ENCODE measurements at places on chromosomes 2 and 18. TPM values are rescaled to one million over a fixed set of nuclear protein-coding genes. Genes with fewer than 3 reads are reported as not detected.

The WNT6 gene
- 0.15 TPM for total RNA-seq

The MARCHF4 gene
- not detected for total RNA-seq

The CCDC85A gene
- total RNA-seq = 6.6 TPM

The ALKAL2 gene
- 1.8 TPM for total RNA-seq

The NFATC1 gene
- total RNA-seq = 14.0 TPM

The CREG2 gene
- 0.32 TPM for total RNA-seq

The IMMT gene
- total RNA-seq = 306 TPM

The CDH2 gene
- 356 TPM for total RNA-seq

The SERPINB12 gene
- not detected for total RNA-seq

The GALNT13 gene
- total RNA-seq = not detected

The CD8B2 gene
- total RNA-seq = not detected

The SLC38A11 gene
- 0.45 TPM for total RNA-seq

The SAG gene
- not detected for total RNA-seq

The APCDD1 gene
- total RNA-seq = 22.2 TPM

The TSN gene
- total RNA-seq = 46.1 TPM

The TBC1D8 gene
- 55.5 TPM for total RNA-seq

The FNDC4 gene
- total RNA-seq = 1.7 TPM

The LYG2 gene
- total RNA-seq = not detected

The POTEI gene
- total RNA-seq = not detected

The OTOS gene
- total RNA-seq = not detected

The C2orf42 gene
- total RNA-seq = 10.8 TPM

The ANTXR1 gene
- total RNA-seq = 25.1 TPM

The ALK gene
- total RNA-seq = not detected

The CNDP1 gene
- not detected for total RNA-seq

The GALNT3 gene
- total RNA-seq = 0.56 TPM

The OXER1 gene
- total RNA-seq = 0.20 TPM

The SLC8A1 gene
- 791 TPM for total RNA-seq

The ZNF396 gene
- 1.4 TPM for total RNA-seq

The EPAS1 gene
- 185 TPM for total RNA-seq

The ARMC9 gene
- total RNA-seq = 3.4 TPM

The UGT1A8 gene
- total RNA-seq = not detected

The CPLX4 gene
- total RNA-seq = not detected

The CDH19 gene
- total RNA-seq = 13.2 TPM
